ENCODE measurements at places on chromosomes 11 and 22.

DNA sequence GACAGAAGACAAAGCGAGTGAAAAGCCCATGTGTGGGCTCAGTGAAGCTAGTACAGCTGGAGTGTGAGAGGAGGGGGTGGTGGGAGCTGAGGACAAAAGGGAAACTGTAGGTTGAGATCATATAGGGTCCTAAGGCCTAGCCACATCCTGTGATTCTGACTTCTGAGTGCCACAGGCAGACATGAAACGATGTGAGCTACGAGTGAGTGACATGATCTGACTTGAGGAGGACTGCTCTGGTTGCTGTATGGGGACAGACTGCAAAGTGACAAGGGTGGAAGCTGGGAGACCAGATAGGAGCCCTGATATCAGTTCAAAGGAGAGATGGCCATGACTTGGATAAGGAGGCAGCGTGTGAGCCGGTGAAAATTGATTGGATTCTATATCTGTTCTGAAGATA lies 85.4 kb downstream of the MICAL2 start:
- no peak for DNase-seq

GRCh38 chr11:120912504-120912903 lies 111.4 kb upstream of the TBCEL start:
- peak; percentile 48 for DNase-seq

GRCh38 chr11:128585498-128586238 lies 1.7 kb downstream of the ETS1 start:
- no peak for DNase-seq

- DNase-seq: no peak
These were observed 2.5 kb upstream of the KLHL35 start for GRCh38 chr11:75435571-75435925.

DNA sequence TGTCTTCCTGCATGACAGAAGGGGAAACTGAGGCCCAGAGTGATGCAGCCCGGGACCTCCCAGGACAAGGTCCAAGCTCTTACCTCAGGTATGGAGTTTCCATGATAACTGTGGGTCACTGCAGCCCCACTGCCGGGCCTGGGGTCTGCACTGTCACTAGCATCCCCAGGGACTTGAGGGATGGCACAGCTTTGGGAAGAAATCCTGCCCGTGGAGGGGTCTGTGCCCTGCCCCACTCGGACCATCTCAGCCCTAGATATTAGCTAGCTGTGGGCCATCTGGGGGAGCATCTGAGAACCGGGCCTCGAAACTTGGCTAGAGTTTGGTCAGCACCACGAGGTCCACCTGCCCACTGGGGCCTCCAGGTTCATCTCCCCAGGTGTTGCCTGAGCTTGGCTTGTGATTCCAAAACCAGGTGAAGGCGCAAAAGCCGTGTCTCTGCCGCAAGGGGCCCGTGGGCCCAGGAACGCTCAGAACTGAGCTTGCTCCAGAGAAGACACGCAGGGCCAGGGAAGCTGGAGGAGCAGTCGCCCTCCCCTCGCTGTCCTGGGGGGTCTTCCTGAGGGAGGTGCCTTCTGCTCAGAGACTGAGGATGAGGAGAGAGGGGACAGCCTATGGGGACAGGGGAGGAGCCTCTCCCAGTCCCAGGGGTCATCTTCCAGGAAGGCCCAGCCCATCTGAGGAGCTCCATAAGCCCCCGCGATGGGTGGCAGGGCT lies 4.8 kb downstream of the LINC01488 start:
- no peak for DNase-seq

- no peak for DNase-seq
These were observed 31.2 kb downstream of the CCDC83 start for GRCh38 chr11:85886089-85887056.

DNA sequence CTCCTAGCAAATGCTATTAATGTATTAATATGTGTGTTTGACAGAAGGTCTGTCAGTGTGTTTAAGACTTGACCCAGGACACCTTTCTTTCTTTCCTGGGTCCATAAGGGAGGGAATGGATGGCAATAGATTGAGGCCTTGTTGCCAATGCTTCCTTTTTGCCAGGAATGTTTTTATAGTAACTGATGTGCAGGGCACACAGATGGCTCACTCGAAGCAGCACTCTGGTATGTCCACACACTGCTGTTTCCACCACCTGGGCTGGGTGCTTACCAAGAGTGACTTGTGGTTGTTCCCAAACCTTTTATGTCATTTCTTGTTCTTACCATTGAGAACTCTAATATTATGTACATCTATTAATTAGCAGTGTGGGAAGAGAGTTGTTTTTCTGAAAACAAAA lies 396.9 kb upstream of the SYN3 start:
- DNase-seq: no peak

GRCh38 chr11:126355926-126356897 lies 726 bp downstream of the ST3GAL4 start:
- no peak for DNase-seq

- no peak for DNase-seq
These were observed 41.8 kb upstream of the PRODH start for GRCh38 chr22:18977824-18978425.

DNA sequence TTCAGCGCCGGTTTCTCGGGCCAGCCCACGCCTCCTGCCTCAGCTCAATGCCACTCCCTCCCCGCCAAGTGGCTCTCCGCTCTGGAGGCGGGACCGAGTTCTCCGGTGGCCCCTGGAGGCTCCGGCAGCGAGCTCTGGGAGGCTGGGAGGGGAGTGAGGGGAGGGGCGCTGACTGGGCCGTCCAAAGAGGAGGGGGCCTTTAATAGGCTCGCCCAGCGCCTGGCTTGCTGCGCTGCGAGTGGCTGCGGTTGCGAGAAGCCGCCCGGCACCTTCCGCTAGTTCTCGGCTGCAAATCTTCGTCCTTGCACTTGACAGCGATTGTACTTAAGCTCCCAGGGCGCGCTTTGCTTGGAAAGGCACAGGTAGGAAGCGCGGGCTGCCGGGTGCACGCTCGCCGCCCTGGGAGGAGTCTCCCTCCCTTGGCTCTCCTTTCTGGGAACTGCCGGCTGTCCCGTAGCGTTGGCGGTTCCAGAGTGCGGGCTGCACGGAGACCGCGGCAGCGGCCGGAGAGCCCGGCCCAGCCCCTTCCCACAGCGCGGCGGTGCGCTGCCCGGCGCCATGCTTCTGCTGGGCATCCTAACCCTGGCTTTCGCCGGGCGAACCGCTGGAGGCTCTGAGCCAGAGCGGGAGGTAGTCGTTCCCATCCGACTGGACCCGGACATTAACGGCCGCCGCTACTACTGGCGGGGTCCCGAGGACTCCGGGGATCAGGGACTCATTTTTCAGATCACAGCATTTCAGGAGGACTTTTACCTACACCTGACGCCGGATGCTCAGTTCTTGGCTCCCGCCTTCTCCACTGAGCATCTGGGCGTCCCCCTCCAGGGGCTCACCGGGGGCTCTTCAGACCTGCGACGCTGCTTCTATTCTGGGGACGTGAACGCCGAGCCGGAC lies at the start of gene ADAMTS15:
Gene ADAMTS15 (plus strand): TSS at position 230 of the 894 bp plus-strand sequence. CDS start 329 bp downstream, at position 559.
- peak; percentile 91 for DNase-seq

DNA sequence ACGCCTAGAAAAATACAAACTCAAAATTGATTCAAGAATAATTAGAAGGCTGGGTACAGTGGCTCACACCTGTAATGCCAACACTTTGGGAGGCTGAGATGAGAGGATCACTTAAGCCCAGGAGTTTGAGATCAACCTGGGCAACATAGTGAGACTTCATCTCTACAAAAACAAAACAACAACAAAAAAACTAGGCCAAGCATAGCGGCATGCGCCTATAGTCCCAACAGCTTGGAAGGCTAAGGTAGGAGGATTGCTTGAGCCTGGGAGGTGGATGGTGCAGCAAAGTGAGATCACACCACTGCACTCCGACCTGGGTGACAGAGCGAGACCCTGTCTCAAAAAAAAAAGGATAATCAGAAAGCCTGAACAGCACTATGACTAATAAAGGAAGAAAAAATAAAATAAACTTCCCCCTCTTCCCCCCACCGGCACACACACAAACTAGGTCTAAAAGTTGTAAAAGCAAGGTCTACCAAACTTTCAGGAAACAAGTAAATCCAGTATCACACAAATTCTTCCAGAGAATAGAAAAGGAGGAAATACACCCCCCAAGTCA lies 35.8 kb downstream of the RRAS2 start:
- no peak for DNase-seq

Data from ACHN (cell line).